ENCODE measurements at places on chromosomes 1 and 21.

DNA sequence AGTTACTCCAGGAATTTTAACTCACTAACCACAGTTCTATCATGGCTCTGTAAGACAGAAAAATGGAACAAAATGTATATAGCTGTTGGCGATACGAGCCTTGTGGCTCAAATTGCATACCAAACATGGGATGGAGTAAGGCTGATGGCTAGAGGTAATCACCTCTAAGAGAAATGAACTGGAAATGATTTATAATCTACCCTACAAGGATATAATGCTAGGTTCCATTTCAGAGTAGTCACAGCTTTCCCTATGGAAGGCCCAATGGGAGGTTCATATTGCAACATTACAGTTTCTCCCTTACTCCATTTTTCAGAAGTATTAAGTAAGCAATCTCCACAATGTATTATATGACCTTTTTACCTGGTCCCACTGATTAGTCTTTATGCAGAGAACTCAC is 61.6 kb downstream of the EDEM3 start:
- H3K36me3 ChIP-seq: peaks cover 41% of the 10 kb centered on the region
- no peak overlapping the region for H3K27ac ChIP-seq
- H3K27me3 ChIP-seq: no peaks in the 10 kb centered on the region
- DNase-seq: no peak
- H3K4me3 ChIP-seq: no peak overlapping the region
- no peaks in the 10 kb centered on the region for H3K4me1 ChIP-seq

- no peaks in the 10 kb centered on the region for H3K27me3 ChIP-seq
- H3K36me3 ChIP-seq: peaks cover 13% of the 10 kb centered on the region
- no peak overlapping the region for H3K27ac ChIP-seq
- no peak for DNase-seq
- no peaks in the 10 kb centered on the region for H3K4me1 ChIP-seq
These were observed 9.9 kb downstream of the PLOD1 start for GRCh38 chr1:11944358-11944931.

DNA sequence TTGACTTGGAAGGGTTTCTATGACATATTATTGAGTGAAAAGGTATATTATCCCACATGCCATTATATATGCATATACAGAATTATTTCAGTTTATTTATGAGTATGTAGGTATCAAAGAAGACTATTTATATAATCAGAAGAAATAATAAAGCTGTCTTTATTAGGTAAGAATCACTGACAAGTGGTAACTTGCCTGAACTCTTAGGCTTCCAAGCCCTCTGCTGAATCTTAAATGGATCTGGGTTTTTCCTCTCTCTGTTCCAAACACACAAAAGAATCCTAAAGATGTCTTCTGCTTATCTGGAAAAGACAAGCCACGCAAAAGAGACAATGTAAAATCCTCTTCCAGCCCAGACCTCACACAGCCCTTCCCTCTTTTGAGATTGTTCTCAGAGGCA is 14.9 kb upstream of the SEC16B start:
- no peak overlapping the region for H3K27ac ChIP-seq
- H3K36me3 ChIP-seq: no peaks in the 10 kb centered on the region
- H3K27me3 ChIP-seq: no peaks in the 10 kb centered on the region
- H3K4me3 ChIP-seq: no peak overlapping the region
- no peak for DNase-seq

DNA sequence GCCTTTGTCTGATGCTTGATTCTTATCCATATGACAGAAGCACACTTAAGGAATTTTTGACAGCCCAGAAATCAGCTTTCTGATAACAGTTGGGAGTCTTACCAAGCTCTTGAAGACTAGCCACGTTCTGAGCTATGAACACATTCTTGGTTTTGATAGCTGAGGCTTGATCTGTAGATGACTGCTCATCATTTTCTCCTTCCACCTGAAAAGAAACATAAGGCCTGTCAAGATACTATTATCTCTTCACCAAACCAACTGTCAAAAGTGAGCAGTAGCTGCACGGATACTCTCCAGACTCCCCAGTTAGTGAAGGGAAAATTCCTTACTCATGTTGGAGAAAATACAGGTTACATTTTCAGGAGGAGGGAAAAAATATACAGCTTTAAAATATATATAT is 12.2 kb downstream of the UBR4 start:
- no peaks in the 10 kb centered on the region for H3K4me1 ChIP-seq
- no peaks in the 10 kb centered on the region for H3K27me3 ChIP-seq
- peaks cover 87% of the 10 kb centered on the region for H3K36me3 ChIP-seq
- no peak for DNase-seq
- no peak overlapping the region for H3K27ac ChIP-seq

DNA sequence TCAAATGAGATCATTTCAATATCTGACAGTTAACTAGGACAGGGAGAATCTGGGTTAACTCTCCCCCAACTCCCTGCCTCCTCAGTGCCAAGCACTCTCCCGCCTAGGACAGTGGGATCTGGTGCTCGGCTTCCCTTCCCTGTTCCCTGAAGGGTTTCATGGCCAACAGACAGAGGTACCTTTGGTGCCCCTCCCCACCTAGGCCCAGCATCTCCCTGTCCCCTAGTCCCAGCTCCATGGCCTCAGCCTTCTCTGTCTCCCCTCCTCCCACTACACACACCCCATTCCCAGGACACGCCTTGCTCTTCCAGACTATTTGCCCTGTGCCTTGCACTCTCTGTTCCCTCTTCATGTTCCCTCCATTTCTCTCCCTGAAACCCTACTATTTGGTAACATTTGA is 77.1 kb downstream of the CD247 start:
- H3K4me1 ChIP-seq: peaks cover 6% of the 10 kb centered on the region
- H3K4me3 ChIP-seq: no peak overlapping the region
- H3K36me3 ChIP-seq: no peaks in the 10 kb centered on the region
- no peak overlapping the region for H3K27ac ChIP-seq
- no peak for DNase-seq
- H3K27me3 ChIP-seq: peaks cover 18% of the 10 kb centered on the region

- no peak overlapping the region for H3K27ac ChIP-seq
- peak; percentile 49 for DNase-seq
- no peaks in the 10 kb centered on the region for H3K36me3 ChIP-seq
- H3K27me3 ChIP-seq: no peaks in the 10 kb centered on the region
- H3K4me3 ChIP-seq: no peak overlapping the region
- H3K4me1 ChIP-seq: peaks cover 17% of the 10 kb centered on the region
These were observed 11.9 kb downstream of the XPR1 start for GRCh38 chr1:180643693-180644092.

- peaks cover 6% of the 10 kb centered on the region for H3K4me1 ChIP-seq
- DNase-seq: no peak
- H3K27me3 ChIP-seq: no peaks in the 10 kb centered on the region
- no peaks in the 10 kb centered on the region for H3K36me3 ChIP-seq
- H3K4me3 ChIP-seq: no peak overlapping the region
These were observed 19.9 kb upstream of the ERICH3 start for GRCh38 chr1:74693473-74693872.

GRCh38 chr1:230082211-230082610 is 15.2 kb downstream of the GALNT2 start:
- no peaks in the 10 kb centered on the region for H3K27me3 ChIP-seq
- H3K4me1 ChIP-seq: peaks cover 65% of the 10 kb centered on the region
- H3K4me3 ChIP-seq: no peak overlapping the region
- H3K27ac ChIP-seq: peak overlapping the region; percentile 80
- no peak for DNase-seq
- peaks cover 23% of the 10 kb centered on the region for H3K36me3 ChIP-seq

GRCh38 chr1:119680193-119680592 is 31.5 kb upstream of the PHGDH start:
- peaks cover 7% of the 10 kb centered on the region for H3K4me1 ChIP-seq
- no peaks in the 10 kb centered on the region for H3K36me3 ChIP-seq
- no peaks in the 10 kb centered on the region for H3K27me3 ChIP-seq
- H3K4me3 ChIP-seq: no peak overlapping the region
- no peak overlapping the region for H3K27ac ChIP-seq

DNA sequence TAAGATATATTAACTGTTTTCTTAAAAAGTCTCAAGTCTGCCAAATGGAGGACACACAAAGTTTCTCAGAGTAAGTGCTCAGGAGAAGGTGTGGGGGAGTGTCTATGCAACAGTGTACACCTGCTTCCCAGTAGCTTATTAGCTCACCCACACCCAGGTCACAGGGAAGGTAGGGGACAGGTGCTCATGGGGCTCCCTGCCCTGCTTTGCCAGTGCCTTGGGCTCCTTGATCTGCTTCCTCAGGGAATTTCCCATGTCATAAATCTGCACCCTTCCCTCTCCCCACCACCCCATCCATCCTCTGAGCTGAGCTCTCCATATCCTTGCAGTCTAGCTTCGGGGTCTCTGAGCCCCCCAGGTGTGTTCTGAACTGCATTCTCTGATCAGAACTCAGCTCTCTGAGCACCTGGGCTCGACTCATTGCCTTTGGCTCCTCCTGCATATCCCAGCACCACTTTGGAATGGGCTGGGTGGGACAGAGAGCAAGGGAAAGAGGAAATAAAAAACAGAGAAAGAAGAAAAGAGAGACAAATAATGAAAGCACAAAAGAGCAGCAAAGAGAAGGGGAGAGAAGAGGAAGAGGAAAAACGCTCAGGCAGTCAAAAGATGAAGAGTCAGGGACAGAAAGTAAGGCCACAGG is 87.0 kb upstream of the ATP1B1 start:
- DNase-seq: no peak
- H3K4me1 ChIP-seq: no peaks in the 10 kb centered on the region
- no peak overlapping the region for H3K4me3 ChIP-seq
- H3K36me3 ChIP-seq: no peaks in the 10 kb centered on the region

- no peak overlapping the region for H3K27ac ChIP-seq
- no peak overlapping the region for H3K4me3 ChIP-seq
- DNase-seq: no peak
These were observed 23.6 kb downstream of the NOS1AP start for GRCh38 chr1:162093095-162093494.

DNA sequence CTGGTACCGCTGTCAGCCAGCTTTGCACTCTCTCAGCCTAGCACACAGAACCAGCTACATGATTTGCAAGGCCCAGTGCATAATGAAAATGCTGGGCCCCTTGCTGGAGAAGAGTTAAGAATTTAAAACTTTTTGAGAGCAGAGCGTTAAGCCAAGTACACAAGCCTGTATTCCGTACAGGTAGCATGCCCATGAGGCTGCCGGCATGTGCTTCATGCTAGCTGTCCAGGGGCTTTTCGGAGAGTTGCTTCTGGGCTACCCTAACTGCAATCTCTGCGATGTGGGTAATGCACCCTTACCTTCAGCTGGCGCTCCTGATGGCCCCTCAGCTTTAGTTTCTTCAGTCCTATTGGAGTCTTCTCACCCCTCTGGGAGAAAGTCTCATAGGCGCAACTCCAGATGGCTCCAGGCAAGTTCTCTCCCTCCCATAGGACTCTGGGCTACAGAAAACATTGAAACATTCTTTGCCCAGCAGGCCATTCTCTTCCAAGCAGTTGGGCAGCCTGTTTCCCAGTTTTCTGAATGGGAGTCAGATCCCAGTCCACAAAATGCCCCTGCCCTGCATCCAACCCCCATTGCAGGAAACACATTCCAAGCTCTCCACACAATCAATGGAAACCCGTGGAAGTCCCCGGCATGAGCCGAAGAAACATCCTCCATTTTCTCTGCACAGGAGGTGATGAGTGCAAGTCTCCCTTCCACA is 5.7 kb upstream of the AKT3 start:
- H3K36me3 ChIP-seq: no peaks in the 10 kb centered on the region
- peaks cover 9% of the 10 kb centered on the region for H3K4me1 ChIP-seq
- no peak overlapping the region for H3K27ac ChIP-seq
- peaks cover 64% of the 10 kb centered on the region for H3K27me3 ChIP-seq
- H3K4me3 ChIP-seq: no peak overlapping the region

DNA sequence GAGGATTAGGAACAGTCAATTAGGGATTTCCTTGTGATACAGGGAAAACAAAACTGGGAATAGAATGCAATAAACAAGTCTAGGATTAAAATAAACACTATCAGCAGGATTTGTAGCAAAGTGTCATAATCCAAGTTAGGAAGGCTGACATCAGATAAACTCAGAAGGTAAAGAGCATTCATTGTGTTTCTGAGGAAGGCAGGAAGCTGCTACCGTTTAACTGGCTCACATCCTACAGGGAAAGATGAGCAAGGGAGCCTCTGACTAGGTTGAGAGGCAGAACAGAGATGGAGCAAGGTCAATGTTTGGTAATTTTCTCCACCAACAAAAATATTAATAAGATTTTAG is 124.7 kb downstream of the POU2F1 start:
- H3K4me3 ChIP-seq: no peak overlapping the region
- peak; percentile 38 for DNase-seq

DNA sequence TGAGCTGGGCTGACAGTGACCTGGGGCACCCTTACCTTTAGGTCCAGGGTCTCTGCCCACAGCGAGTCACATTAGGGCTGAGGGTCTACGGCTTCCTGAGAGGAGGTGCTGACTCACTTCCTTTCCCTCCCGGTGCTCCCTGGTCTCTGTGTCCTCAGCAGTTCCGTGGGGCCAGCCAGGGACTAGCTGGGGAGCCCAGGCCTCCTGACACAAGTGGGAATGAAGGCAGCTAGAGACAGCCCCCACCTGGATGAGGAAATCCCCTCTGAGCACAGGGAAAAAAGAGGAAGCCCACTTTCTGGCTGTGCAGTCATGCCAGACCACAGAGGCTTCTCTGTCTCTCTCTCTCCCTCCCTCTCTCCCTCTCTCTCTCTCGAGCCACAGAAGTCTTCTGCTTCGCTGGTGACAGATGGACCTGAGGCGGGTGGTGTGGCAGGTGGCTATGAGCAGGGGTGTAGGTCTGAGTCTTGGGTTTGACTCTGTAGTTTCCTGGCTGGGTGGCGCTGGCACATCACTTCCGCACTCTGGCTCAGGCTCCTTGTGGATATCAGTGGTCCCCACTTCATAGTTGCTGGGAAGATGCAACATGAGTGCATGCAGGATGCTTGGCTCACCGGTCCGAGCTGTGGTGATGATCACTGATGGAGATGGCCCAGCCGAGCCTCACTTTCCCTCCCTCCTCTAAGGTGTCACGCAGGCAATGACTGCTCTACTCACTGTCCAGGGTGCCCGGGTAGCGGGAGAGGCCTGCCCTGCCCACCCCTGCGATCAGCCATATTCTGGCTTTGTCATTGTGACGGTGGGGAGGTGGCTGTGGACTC is 3.5 kb downstream of the SLC66A1 start:
- no peak overlapping the region for H3K4me3 ChIP-seq
- H3K27me3 ChIP-seq: no peaks in the 10 kb centered on the region
- DNase-seq: no peak
- H3K27ac ChIP-seq: no peak overlapping the region
- peaks cover 18% of the 10 kb centered on the region for H3K4me1 ChIP-seq

GRCh38 chr1:202012544-202013478 is 2.4 kb downstream of the ELF3 start:
- peaks cover 25% of the 10 kb centered on the region for H3K4me1 ChIP-seq
- no peak overlapping the region for H3K4me3 ChIP-seq
- no peak for DNase-seq
- peaks cover 6% of the 10 kb centered on the region for H3K36me3 ChIP-seq
